ENCODE measurements at places on chromosomes 3 and 15. TPM values are rescaled to one million over a fixed set of nuclear protein-coding genes. Genes with fewer than 3 reads are reported as not detected.

P2RY12 gene
- total RNA-seq, result not detected

CILP gene
- 0.22 TPM for total RNA-seq

DNA sequence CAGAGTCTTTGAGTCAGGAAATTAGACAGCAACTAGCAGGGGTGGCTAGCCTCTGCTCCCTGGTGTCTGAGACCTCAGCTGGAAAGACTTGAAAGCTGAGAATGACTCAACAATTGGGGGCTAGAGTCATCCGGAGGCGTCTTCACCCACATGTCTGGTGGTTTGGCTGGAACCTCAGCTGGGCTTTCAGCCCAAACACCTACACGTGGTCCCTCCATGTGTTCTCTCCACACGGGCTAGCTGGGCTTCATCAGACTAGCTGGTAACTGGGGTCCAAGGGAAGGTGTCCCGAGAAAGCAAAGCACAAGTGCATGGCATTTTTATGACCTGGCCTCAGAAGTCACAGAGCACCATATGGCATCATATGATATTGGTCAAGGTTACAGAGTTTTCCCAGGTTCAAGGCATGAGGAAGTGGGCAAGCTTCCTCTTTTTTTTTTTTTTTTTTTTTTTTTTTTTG is 19.9 kb upstream of the ABHD2 start:
- H3K36me3 ChIP-seq, result peaks cover 2% of the 10 kb centered on the region
- H3K27ac ChIP-seq, result no peak overlapping the region
- no peak for DNase-seq
- H3K4me3 ChIP-seq, result no peak overlapping the region

GRCh38 chr3:165217739-165218138 is 21.6 kb upstream of the SLITRK3 start:
- no peaks in the 10 kb centered on the region for H3K4me1 ChIP-seq
- no peak overlapping the region for H3K4me3 ChIP-seq
- no peaks in the 10 kb centered on the region for H3K27me3 ChIP-seq
- H3K27ac ChIP-seq, result no peak overlapping the region
- no peak for DNase-seq

DNA sequence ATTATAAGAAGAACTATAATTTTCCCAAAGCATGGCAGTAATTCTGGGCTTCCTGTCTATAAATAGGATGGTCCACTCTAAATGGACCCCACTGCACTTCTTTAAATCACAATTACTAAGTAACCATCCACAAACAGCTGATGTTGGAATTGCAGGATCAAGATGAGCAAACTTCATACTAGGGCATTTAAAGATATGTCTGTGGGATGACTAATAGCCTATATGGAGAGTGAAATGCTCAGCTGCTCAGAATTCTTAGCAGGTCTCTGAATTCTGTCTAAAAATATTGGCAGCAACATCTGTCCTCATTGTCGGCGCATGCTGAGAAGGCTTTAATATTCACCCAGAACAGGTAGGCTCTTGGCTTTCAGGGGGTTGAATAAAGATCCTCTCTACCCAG is 140.4 kb downstream of the SATB1 start:
- no peak overlapping the region for H3K27ac ChIP-seq
- no peaks in the 10 kb centered on the region for H3K36me3 ChIP-seq
- H3K27me3 ChIP-seq, result no peaks in the 10 kb centered on the region

- H3K4me1 ChIP-seq, result peaks cover 4% of the 10 kb centered on the region
- no peak for DNase-seq
- H3K27ac ChIP-seq, result no peak overlapping the region
- H3K36me3 ChIP-seq, result no peaks in the 10 kb centered on the region
- H3K27me3 ChIP-seq, result peaks cover 67% of the 10 kb centered on the region
These were observed 229.2 kb downstream of the UACA start for GRCh38 chr15:70533931-70534742.

DNA sequence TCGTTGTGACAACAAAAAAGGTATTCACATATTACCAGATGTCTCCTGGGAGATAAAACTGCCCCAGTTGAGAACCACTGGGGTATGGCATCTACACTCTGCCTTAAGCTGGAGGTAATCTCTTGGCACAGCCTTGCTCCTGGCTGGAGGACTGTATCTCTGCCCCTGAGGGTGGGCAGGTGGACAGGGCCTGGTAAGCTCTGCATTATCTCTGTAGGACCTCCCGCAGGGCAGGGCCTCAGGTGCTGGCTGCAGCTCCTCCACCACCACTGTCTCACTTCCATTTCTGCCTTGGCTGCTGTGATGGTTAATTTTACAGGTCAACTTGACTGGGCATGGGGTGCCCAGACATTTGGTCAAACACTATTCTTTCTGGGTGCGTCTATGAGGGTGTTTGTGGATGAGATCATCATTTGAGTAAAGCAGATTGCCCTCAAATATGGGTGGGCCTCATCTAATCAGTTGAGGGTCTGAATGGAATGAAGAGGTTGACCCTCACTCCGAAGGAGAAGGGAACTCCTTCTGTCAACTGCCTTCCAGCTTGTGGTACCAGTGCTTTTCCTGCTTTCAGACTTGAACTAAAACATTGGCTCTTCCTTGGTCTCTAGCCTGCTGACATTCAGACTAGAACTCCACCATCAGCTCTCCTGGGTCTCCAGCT is 9.8 kb upstream of the RHCG start:
- H3K27me3 ChIP-seq, result peaks cover 36% of the 10 kb centered on the region
- no peaks in the 10 kb centered on the region for H3K4me1 ChIP-seq
- DNase-seq, result no peak
- H3K4me3 ChIP-seq, result no peak overlapping the region

DNA sequence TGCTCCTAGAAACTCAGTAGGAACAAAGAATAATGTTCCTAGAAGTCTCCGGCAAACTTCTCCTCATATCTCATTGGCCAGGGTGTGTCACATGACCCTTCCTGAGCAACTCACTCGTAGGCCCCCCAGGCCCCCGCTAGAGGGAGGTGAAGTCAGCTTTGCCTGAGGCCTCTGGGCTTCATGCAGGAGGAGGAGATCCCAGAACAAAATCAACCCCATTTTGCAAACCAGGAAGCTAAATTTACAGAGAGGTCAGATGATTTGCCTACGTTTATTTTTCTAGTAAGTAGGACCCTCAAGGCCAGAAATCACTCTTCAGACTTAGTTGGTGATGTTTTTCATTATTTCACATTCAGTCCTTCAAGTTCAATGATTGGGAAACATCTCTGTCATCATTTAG is 99.1 kb downstream of the SSR3 start:
- peak overlapping the region; percentile 84 for H3K27ac ChIP-seq
- peaks cover 24% of the 10 kb centered on the region for H3K4me1 ChIP-seq
- H3K27me3 ChIP-seq, result peaks cover 4% of the 10 kb centered on the region
- DNase-seq, result no peak
- no peak overlapping the region for H3K4me3 ChIP-seq

DNA sequence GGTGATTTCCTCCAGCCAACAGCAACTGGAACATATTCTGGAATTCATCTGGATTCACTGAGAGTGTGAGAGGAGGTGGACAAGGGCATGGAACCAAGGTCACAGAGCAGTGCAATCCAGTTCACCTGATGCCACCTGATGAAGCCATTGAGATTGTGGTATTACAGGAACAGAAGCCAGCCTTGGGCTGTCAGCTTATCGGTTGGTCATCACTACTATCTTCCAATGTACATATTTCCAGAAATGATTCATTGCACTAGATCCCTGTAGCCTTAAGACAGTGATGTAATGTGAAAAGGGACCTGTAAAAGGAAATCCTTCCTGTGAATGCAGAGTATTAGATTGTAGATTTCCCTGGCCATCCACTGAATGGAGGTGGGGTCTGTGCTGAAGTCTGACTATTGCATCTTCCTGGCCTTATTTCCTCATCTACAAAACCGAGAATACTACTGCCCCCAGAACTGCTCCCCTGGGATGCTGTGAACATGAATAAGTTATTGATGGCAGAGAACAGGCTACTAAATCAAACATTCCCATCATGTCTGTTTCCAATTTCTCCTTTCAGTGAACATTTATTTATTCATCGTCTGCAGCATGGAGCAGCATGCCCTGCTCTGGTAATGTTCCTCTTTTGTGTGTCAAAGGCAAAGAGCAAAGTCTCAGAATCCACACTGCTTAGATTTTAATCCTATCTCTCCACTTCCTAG is 47.4 kb upstream of the TPM1 start:
- no peaks in the 10 kb centered on the region for H3K36me3 ChIP-seq
- H3K4me1 ChIP-seq, result peaks cover 27% of the 10 kb centered on the region
- no peak overlapping the region for H3K4me3 ChIP-seq
- H3K27ac ChIP-seq, result no peak overlapping the region
- peaks cover 3% of the 10 kb centered on the region for H3K27me3 ChIP-seq
- DNase-seq, result no peak

DNA sequence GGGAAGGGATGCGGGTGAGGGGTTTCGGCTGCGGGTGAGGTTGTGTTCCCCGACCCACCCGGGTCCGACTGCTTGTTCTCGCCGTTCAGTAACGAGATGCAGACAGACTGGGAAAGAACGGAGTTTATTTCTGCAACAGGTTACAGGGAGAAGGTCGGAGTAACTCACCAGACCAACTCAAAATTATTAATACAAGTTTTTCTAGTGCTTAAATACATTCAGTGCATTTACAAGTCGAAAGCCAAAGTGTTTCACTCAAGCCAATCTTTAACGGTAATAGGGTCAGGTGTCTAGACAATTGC is 492 bp upstream of the HIGD1A start:
- DNase-seq, result no peak
- H3K4me1 ChIP-seq, result peaks cover 41% of the 10 kb centered on the region
- peaks cover 4% of the 10 kb centered on the region for H3K36me3 ChIP-seq
- peak overlapping the region; percentile 95 for H3K4me3 ChIP-seq
- no peaks in the 10 kb centered on the region for H3K27me3 ChIP-seq
- H3K27ac ChIP-seq, result peak overlapping the region; percentile 99
